ENCODE measurements at places on chromosomes 2 and 18.
A peak's percentile ranks its signal among the peaks of the same experiment; 100 is the strongest.

DNA sequence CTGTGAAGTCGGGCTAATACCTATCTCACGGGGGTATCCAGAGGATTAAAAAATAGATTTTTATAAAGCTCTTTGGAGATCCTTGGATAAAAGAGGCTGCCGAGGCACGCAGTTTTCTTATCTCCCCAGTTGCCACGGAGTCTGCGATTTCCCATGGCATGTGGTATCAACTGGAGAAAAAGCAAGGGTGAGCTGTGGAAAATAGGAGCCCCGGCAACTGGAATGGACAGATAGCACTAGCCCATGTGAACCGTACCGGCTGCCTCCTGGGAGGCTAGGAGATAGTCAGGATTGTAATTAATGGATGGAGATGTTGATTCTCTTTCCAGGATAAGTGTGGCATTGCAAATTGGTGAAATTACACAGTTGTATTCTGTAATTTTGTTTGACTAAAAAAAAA is 407.6 kb upstream of the KCNH7 start:
- no peak for DNase-seq

GRCh38 chr18:36295880-36296301 is 1.6 kb upstream of the FHOD3 start:
- DNase-seq, result no peak

- no peak for DNase-seq
These were observed 10.4 kb downstream of the DNAJC10 start for GRCh38 chr2:182726473-182726872.

DNA sequence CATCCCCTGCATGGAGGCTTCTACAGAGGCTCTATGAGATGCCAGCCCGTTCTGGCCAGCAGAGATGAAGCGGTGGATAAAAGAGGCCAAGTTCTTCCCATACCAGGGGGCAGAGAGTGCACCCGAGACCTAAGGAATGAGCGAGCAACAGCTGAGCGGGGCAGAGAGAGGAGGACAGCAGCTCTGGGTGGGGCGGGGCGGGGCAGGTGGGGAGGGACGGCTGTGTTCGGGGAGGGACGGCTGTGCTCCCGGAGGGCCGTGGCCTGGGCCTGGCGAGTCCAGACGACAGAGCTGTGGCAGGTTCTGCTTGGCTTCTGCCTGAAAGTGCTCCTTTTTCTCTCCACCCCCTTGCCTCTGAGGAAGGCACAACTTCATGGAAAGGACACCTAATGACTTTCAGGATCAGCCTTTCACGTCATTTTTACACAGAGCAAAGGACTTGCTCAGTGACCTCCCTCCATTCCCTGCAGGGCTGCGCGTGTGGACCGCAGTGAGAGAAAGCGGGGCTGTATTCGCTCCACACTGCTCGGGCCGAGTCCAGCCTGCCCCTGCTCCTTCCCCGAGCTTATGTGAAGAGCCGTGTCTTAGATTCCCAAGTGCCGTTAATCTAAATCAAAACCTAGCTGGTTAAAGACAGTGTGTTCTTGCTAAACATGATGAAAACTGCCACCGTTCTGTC is 232.9 kb downstream of the HDAC4 start:
- DNase-seq, result no peak

DNA sequence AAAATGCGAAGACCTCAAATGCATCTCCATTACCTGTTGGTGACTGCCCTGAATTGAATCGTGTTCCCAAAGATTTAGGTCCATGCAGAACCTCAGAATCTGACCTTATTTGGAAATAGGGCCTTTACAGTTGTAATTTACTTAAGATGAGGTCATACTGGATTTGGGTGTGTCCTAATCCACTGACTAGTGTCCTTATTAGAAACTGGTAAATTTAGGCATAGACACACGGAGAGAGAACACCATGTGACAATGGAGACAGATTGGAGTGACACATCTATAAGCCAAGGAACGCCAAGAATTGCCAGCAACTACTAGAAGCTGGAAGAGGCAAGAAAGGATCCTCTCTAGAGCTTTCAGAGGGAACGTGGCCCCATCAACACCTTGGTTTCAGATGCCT is 203.1 kb downstream of the SMAD2 start:
- no peak for DNase-seq

DNA sequence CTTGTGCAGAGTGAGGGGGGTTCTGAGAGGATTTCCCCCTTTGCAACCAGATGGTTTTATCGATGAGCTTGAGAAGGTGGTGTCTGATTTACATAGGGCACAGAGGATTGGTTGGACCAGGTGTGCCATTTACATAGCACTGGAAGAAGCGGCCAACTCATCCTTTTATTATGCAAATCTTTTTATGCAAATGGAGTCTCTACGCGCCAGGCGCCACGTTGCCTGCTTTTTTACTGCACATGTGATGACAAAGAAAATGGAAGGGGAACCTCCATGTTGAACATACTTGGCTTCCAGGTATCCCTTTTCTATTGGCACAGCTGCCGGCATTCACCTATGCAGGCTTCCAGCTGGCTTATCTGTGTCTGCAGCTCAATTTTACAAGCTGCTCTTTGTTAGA is 18.4 kb upstream of the TXNL4A start:
- DNase-seq, result no peak

- no peak for DNase-seq
These were observed 90.7 kb upstream of the GCFC2 start for GRCh38 chr2:75801234-75801982.

DNA sequence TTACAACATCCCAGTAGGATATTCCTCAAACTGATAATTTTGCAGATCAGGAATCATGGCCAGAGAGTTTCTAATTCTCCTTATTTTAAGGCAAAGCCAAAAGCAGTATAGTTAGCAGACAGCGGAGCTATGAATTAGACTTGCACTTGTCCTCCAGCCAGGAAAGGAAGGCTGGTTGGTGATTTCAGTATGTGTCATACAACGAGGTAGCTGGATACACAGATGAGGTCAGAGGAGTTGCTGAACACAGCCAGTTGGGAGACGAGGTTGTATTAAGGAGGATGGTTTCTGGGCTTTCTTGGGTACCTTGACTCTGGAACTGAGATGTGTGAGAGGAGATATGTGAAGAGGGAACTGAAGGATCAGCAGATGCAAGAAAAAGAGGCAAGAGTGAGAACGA is 185.2 kb downstream of the SOX11 start:
- DNase-seq, result peak; percentile 82

GRCh38 chr2:239311132-239312040 is 89.4 kb downstream of the HDAC4 start:
- DNase-seq, result no peak

DNA sequence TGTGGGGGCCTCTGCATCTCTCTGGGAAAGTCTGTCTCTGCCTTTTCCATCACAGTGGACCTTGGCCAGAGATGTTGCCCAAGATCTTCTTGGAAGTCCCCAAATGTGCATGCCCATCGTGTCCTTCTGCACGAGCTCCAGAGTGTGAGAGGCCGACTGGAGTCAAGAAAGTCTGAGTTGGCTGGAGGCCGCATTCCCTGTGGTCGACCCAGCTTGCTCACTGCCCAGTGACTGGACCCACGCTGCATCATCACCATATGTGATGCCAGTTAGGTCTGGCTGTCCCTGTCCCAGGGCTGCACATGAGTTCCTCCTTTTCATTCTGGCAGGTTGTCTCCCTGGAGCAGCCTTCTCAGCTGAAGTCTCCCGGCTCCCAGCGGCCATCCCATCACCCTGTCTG is 93.8 kb downstream of the ARL4C start:
- DNase-seq, result peak; percentile 19

DNA sequence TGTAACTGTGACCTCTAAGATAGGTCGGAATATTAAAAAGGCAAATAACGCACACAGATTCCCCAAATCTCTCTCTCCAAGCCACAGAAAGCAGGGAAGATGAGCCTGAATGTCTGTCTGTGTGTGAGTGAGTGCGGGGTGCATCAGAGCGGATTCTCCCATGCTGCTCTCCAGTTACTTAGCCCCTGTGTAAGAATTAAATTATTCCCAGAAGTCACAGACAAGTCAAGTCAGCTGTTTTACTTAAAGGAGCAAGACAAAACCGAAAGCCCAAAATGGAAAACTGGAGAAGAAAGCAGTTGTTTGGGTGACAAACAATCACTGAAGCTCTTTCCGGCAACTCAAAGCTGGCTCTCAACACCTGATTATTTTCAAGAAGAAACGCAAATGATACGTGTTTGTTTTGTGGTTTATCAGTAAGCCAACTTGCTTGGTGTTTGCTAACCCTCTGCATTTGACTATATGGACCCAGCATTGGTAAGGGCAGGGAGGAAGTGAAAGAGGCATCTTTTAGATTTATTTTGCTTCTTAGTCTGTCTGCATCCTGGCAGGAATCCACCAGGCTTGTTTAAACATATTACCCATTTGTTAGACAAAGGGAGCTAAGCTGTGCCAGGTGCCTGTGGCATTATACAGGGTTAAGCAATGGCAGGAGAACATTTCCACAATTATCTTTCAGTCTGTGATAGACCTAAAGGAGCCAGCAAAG is 121.5 kb upstream of the CREB1 start:
- DNase-seq, result peak; percentile 32

DNA sequence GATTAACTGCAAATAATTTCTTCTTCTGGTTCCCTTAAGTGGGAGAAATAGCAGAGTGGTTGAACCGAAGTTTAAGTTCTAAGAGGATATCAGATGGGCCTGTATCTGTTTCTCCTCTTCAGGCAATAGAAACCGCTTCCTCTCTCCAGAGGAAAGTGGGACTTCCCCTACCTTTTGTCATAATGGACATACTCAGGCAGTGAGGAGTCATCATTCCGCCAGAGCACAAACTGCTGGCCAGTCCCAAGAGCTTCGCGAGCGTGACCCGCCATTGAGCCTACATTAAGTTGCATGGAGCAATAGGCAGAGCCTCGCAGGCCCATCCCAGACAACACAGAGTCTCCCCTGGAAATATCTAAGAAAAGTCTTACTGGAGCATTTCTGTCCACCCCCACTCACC is 158.9 kb downstream of the LDLRAD4 start:
- no peak for DNase-seq

- DNase-seq, result no peak
These were observed 28.8 kb upstream of the IGFBP2 start for GRCh38 chr2:216604458-216604857.

DNA sequence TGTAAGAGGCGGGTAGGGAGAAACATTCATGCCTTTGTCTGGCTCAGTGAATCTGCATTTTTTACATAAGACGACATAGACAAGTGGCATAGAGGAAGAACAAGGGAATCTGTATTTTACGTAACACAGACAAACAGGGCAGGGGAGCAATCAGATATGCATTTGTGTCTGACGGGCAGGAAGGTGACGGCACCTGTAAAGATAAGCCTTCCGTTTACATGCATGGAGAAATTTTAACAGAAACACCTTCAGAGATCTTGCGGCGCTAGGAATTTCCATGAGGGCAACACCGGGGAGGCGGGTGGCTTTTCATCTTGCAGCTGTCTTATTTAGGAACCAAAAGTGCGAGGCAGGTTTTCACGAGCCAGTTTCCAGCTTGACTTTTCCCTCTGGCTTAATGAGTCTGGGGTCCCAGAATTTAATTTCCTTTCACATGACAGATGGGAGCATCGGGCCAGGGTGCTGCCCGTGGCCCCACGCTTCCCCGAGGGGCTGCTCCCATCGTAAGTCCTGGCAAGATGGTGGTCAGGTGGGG is 42.6 kb downstream of the RTP5 start:
- DNase-seq, result no peak

- no peak for DNase-seq
These were observed 529 bp upstream of the AMER3 start for GRCh38 chr2:130754811-130755210.

DNA sequence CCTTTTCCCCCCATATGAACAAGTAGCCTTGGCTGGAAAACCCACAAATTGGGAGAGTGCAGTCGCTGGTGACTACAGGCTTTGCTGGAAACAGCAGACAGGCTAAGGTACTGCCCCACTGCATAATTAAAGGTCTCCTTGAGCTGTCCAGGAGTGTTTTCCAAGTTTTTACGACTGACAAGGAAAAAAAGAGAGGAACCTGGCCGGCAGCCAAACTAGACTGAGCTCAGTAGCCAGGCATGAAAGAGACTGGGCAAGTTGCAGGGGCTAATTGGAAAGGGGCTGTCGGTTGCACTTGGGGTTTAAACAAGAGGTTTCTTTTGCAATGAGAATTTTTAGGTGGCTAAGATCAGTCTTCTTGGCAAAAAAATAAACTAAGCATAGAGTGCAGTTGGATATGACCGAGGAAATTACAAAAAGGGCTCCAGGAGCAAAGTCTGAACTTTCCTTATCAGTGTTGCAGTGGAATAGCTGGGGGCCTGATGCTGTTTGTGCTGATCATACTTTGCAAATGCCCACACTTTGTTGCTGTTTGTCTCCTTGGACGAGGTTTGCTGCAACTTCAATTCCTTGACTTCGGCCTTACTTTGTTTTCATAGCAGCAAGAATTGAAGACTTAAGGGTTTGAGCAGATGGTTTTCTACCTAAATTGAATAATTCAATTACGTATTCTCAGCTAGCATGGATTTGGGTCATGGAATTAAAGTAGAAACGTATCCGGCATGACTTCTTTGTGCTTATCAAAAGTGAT is 2.1 kb downstream of the GULP1 start:
- DNase-seq, result peak; percentile 80

DNA sequence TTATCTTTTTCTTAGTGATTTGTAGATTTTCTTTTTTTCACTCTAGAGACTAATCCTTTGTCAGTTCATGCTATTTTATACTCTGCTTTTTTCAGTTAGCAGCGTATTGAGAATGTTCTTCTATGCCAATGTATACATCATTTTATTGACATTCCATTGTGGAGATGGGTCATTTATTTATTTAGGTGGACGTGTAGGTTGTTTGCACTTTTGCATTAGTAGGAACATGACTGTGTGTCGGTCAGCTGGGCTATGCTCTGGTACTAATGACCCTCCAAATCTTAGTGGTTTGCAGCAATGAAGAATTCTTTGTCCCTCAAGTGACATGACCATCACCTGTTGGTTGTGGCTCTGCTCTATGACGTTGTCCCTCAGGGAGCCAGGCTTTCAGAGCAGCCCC is 33.6 kb downstream of the HPCAL1 start:
- no peak for DNase-seq

DNA sequence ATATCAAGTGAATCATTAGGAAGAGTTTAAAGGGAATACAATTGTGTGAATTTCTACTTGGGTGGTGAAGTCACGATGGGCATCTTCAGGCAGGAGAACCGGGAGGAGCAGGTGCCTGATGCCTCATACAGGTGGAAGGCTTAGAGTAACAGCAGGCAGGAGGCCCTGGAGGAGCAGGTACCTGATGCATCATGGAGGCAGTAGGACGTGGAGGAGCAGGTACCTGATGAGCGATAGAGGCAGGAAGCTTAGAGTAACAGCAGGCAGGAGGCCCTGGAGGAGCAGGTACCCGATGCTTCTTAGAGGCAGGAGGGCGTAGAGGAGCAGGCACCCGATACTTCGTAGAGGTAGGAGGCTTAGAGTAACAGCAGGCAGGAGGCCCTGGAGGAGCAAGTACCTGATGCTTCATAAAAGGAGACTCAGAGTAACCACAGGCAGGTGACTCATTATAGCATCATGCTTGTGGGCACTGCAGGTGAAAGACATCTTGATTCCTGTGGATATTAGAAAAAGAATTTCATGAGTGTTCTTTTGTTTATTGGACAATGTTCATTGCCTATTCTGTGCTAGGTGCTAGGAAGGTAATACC is 133.9 kb downstream of the ATP9B start:
- peak; percentile 39 for DNase-seq

DNA sequence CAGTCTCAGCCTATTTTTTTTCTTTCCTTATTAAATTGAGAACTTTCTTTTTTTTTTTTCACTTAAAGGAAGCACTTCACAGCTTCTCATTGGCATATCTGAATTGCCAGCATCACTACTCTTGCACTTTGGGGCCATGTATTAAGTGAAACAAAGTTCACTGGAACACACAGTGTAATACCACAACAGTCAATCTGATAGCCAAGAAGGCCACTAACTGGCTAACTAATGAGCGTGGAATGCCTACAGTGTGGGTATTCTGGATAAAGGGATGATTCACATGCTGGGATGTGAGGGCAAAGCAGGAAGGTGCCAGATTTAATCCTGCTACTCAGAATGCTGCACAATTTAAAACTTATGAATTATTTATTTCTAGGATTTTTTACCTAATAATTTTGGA is 11.7 kb upstream of the C18orf63 start:
- DNase-seq, result peak; percentile 43

All from astrocyte of the spinal cord (primary cell).